ENCODE measurements at places on chromosomes 3 and 15.

- peak; percentile 10 for DNase-seq
Measured at GRCh38 chr3:52054661-52055511, 1.5 kb downstream of the DUSP7 start.

DNA sequence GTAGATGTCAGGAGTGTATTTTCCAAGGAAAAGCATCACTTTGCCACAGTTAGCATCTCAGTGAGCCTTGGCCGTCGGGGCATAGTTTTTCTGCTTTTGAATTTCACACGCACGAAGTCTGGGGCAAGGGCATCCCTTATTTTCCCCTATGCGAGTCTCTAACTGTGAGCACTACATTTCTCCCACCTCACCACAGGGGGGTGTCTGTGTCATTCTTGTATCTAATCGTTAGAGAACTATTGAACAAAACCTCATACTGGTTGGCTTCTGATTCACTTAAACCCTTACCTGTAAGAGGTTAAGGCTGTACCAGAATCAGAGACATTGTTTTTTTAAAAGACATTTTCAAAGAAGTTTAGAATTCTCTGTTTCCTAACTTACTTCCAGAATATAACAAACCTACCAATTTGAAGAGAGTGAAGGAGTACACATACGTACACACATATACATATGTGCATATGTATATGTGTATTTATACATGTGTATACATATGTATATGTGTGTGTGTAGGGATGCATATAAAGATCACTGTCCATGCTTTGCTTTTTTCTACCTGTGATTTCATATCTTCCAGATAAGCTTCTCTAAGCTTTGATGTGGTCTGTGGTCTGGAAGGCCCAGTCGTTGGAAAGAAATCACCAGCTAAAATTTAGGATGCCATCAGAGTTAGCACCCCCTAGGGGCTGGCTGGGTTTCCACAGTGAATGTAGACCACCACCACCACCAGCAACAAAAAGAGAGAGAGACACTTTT, 49.4 kb downstream of the MYZAP start:
- no peak for DNase-seq

GRCh38 chr15:62469874-62470688, 305.0 kb upstream of the C2CD4B start:
- DNase-seq: no peak

DNA sequence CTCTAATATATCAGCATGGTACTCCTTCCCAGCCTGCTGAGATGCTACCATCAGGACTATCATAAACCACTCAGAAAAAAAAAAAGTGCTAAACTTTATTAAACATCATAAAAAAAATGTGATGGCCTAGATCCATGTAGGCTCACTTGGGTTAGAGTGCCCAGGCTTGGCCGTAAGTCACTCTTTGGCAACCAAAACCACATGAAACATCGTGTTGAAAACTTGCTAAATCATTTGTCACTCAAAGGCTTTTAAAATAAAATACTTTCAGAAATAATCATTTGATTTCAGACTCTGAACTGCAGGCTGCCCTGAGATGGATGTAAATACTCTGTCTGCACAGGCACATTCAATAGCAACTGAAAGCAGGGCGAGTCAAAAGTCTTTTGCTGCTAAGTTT, 78.4 kb upstream of the WNT5A start:
- no peak for DNase-seq

DNA sequence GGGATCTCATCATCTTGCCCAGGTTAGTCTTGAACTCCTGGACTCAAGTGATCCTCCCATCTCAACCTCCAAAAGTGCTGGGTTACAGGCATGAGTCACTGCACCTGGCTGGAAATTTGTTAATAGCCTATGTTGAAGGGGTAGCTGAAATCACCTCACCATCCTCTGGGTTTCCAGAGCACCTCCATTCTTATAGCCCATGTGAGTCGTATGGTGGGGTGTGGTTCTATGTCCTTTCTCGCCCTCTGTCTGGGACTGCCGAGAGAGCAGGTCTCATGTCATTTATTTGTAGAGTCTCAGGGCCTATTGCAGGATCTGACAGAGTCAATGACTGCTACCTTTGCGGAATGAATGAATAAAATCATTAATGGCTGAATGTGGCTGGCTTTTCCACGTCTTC, 20.9 kb downstream of the CEMIP start:
- no peak for DNase-seq

- no peak for DNase-seq
Measured at GRCh38 chr15:92663250-92663951, 7.8 kb upstream of the FAM174B start.

DNA sequence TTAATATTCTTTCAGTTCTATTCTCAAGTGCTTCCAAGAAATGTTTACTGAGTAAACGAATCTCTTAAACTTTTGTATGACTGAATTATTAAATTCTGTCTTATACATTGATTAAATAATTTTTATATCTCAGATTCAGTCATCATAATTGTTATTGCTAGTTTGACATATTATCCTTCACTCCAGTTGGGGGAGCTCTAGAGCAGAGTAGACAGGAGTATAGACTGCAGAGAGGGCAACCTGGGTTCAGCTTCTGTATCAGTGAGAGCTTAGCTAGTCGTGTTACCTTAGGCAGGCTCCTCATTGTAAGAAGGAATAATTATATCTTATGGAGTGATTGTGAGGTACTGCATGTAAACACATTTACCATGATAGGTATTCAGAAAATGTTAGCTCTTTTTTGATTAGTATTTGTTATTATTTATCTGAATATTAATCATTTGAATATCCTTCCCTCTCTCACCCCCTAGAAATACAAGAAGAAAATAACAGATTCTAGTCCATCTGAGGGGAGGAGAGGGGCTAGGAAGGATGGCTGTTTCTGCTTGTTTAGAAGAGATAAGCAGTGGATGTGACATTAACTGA, 31.0 kb upstream of the ZCWPW2 start:
- no peak for DNase-seq

GRCh38 chr3:78565712-78566111, 1202.1 kb downstream of the ROBO1 start:
- no peak for DNase-seq

GRCh38 chr3:45054196-45054857, 28.2 kb downstream of the CLEC3B start:
- DNase-seq: no peak

GRCh38 chr3:126431103-126431534, 36.4 kb downstream of the CFAP100 start:
- DNase-seq: no peak

DNA sequence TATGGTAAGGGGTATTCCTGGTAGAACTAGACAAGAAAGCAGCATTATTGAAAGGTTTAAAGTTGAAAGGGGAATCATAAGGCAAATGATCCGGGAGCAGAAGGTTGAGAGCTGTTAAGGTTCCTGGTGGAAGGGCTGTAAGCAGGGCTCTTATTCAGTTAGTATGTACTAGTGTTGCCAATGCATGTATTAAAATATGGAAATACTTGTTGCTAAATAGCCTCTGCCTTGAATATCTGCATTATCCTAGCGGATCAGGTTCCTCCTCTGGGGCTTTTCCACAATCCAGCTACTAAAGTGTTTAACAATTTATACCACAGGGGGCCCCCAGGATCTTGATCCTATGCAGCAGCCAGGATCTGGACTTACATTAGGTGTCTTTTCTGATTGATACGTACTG, 7.3 kb upstream of the COPB2 start:
- DNase-seq: no peak

- no peak for DNase-seq
Measured at GRCh38 chr3:150790629-150791028, 27.7 kb upstream of the SIAH2 start.

GRCh38 chr3:120908795-120909601, 993 bp downstream of the STXBP5L start:
- DNase-seq: no peak

DNA sequence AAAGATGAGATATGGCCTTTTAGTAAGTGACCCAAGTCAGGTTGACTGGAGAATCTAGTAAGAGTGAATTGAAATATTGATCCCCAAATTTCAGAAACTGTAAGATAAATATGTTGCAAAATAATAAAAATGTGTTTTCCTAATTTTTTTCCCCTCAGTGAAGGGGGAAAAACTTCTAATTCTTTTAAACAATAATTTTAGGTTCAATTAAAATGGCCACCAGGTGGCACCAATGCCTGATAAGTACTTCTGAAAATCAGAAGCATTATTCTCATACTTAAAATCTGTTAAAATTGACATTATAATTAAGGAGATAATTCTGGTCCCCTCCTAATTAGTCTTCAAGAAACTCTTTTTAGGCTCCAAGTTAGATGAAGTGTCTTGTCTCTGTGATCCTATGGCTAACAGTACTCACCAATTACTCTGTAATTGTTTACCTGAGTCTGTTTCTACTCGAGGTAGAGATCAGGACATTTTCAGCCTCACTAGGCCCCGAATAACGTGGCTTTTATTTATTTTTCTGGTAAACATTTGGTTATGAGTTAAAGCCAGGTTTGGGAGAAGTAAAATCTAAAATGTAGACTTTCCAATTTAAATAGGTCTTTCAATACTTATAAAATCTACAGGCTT, 52.6 kb downstream of the NMD3 start:
- DNase-seq: peak; percentile 31

- no peak for DNase-seq
Measured at GRCh38 chr3:193790086-193790990, 197.3 kb downstream of the OPA1 start.

DNA sequence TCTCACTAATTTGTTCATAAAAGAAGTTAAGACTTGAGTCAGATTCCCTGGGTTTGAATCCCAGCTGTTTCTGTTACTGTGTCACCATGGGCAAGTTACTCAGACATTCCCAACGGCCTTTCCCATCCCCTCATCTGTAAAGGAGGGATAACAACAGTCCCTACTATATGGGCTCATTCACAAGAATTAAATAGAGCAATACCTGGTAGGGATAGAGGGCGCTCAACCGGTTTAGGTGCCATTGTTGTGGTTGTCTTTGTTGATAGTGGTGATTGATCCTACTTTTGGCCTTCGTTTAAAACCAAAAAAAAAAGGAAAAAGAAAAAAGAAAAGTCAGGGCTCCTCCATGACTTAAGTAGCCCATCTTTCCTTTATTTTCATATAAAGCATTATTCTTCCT, 563.1 kb downstream of the GRM7 start:
- no peak for DNase-seq

- DNase-seq: no peak
Measured at GRCh38 chr15:37097144-37097919, 3.0 kb downstream of the MEIS2 start.

GRCh38 chr3:150271591-150271960, 136.5 kb upstream of the TSC22D2 start:
- no peak for DNase-seq

- DNase-seq: no peak
Measured at GRCh38 chr3:52769786-52770455, 819 bp downstream of the NEK4 start.

DNA sequence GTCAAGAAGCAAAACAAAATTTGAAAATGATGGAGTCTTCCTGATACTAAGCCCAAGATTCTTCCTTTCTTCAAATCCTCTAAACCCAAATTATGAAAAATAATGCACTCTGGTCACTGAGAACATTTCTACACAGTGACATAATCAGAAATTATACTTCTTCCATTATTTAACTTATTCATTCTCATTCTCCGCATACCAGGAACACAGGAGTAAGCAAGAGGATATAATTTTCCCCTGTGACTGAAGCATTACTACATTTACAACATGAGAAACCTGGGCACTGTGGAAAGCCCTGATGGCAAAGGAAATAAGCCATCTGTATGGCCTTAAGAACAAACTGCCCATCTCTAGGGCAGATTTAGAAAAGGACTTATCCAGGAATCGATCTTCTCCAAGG, 47.0 kb downstream of the EXD1 start:
- DNase-seq: no peak

DNA sequence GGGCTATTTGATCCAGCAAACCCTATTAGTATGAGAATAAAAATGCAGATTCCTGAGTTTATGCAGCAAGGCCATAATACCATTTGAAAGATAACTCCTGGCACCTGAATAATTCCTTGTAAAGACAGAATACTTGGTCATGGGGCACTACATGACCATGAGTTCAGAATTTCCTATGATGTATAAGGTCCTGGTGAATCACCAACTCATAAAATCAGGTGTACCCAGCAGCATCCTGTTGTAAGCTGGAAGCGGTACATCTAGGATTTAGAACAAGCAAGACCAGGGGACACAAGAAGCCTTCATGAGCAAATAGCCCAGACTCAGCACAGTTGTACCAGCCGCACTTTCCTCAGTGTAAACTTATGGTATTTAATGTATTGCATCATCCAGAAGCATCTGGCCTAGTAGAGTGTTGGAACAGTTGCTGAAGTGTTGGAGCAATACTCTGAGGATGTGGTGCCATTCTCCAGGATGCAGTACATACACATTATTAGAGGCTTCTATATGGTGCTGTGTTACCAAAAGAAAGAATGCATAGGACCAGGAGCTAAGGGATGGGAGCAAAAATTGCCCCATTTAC, 233.4 kb downstream of the SQOR start:
- DNase-seq: no peak

DNA sequence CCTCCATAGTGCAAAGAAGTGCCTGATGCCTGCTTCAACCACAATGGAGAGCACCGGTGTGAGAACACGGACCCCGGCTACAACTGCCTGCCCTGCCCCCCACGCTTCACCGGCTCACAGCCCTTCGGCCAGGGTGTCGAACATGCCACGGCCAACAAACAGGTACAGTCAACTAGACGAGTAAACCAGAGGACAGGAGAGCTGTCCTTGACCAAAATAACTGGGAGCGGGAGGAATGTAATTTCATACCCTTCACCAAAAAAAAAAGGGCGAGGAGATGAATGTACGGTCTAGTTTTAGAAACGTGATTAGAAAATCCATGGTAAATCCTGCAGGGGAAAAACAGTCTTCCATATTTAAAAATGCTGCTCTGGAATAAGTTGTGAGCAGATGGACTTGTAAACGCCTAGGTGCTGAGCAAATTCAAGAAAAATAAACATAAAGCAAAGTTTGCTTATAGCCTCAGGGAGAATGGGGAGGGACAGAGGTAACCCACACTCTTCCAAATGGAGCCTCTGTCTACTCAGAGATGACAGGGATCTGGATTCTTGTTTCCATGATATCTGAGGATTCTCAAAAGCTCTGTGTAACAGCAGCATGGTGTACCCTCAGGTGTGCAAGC, 8.4 kb downstream of the THBS1 start:
- no peak for DNase-seq

DNA sequence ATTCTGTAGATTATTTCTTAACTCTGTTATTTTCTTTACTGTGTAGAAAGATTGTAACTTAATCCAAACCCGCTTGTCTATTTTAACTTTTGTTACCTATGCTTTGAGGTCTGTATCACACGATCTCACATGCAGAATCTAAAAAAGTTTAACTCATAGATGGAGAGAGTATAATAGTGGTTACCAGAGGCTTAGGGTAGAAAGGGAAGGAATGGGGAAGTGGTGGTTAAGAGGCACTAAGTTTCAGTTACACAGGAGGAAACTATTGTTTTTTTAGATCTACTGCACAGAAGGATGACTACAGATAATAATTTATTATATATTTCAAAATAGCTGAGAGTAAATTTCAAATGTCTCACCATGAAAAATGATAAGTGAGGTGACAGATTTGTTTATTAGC, 515.2 kb downstream of the RSL24D1 start:
- no peak for DNase-seq

- no peak for DNase-seq
Measured at GRCh38 chr3:61613666-61614065, 52.3 kb downstream of the PTPRG start.

Measured in T-helper 9 cell (primary cell).